Left kidney (tissue), 8 donors: ENCODE measurements at places on chromosomes 7 and 10. TPM values are rescaled to one million over a fixed set of nuclear protein-coding genes. Genes with fewer than 3 reads are reported as not detected.

GRCh38 chr7:6425948-6426347, 21.8 kb downstream of the DAGLB start:
- DNase-seq, result no peak

GRCh38 chr7:99379043-99379577, 4.6 kb downstream of the ARPC1B start:
- DNase-seq, result no peak

GRCh38 chr7:22784346-22784745, 38.3 kb downstream of the TOMM7 start:
- DNase-seq, result no peak

CD36 gene
- 32.9 TPM for polyA plus RNA-seq

CCDC146 gene
- polyA plus RNA-seq, result 33.8 TPM

H2BK1 gene
- not detected for polyA plus RNA-seq

DNA sequence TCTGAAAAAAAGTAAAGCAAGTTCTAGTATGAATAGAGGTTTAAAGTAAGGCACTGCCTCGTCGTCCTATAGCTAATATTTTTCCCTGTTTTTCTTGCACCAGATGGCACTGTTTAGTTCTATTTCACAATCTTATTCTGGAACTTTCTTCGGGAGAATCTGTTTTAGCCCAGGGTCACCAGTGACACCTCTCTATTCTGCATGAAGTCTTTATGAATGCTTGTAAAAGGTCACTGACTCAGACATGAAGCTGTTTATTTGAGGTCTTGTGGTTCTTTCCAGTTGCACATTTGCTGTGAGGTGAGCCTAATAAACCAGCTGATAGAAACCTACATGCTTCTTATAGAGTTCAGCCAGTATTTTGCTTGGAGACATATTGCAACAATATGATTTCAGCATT, 444.3 kb downstream of the AUTS2 start:
- no peak for DNase-seq

DNA sequence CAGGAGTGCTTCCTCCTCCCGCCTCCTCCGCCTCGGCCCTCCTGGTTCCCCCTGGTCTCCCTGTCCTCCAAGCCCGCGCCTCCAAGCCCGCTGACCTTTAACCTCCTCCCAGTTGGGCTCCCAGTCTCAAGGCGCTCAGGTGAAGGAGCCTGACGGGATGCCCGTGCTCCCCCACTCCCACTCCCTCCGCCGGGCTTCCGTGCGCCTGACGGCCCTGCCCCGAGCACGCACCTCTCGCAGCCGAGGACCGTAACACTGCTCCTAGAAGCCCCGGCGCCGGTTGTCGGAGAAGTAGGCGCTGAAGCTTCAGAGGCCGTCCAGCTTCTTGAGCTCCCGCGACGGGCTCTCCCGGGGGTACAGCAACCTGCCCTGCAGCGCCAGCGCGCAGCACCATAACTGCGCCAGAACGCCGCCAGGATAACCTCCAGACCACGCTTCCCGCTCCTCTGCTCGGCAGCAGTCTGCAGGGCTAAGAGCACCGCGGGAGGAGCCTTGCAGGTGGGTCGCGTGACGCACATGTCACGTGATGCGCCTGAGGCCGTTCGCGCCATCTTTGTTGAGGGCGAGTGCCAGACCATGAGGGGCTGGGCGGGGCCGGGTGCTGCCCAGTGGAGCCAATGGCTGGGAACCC, 71.0 kb upstream of the ZNF479 start:
- no peak for DNase-seq

- DNase-seq, result no peak
These were observed 78.8 kb upstream of the ANLN start for GRCh38 chr7:36310897-36311296.

MYPN gene
- 0.03 TPM for polyA plus RNA-seq

CEP41 gene
- 32.3 TPM for polyA plus RNA-seq

NRBF2 gene
- polyA plus RNA-seq, result 23.5 TPM

ABCB1 gene
- polyA plus RNA-seq, result 27.4 TPM
